ENCODE measurements at places on chromosomes 6 and 20.
A peak's percentile ranks its signal among the peaks of the same experiment; 100 is the strongest.

GRCh38 chr6:113594726-113595125, 262.4 kb upstream of the MARCKS start:
- DNase-seq, result no peak

DNA sequence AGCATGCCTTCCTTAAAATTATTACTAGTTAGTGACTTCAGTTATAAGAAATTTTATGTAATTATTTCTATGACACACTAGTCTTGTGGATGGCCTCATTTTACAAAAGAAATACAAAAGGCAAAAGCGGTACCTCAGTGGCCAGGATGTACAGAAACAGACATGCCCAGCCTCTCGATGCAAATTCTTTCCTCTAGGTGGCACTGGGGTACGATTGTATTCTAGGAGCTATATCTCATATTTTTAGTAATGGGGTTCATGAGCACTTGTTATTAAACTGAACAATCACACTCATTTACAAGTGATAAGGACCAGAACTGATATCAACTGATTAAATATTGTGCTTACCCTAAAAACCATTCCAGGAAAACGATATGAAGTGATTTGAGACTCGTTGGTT, 59.8 kb downstream of the SOD2 start:
- DNase-seq, result no peak

DNA sequence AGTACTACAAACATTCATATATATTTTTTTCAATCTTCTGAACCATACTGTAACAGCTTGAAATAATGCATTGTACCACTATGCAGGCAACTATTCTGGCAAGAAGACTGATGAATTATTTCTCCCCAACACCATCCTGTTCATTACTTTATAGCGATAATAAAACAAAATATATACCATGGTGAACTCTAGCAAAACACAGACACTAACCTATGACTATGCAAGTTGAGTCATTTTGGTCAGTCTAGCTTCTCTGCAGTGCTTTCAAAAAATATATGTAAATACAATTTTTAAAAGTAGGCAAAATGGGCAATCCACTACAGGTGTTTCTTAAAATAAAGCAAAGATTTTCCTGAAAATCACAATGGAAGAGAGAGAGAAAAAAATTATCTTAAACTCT, 20.3 kb downstream of the PHIP start:
- no peak for DNase-seq

DNA sequence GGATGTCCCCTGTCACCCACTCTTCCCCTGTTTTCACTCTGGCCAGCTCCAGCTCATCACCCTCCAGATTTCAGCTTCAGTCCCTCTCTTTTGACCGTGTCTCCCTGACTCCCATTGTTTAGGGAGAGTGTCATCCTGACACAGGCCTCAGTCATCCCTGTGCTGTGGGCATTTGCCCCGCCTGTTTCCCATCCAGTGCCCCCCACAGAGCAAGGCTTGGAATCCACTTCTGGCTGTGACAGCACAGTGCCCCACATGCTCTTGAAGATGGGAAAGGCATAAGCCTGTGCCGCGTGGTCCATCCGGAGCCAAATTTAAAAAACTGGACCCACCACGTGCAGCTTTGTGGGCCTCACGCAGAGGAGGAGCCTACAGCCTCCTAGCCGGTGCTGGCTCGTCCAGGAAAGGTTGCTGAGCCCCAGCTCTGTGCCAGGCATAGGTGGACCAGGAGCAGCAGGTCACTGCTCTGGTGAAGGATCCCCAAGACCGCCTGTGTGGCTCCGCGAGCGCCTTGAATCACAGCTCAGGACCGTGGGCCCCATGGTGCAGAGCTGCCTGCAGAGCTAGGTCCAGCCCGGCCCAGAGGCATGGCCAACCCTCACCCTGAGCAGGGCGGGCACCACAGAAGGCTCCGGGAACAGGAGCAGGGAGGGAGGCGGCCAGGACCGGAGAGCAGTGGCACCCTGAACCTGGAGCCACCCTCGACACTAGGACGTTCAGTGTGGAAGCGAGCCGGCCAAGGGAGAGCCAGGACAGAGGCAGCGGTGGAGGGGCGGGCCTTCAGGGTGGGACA, 172.8 kb downstream of the CDH4 start:
- DNase-seq, result peak; percentile 25

DNA sequence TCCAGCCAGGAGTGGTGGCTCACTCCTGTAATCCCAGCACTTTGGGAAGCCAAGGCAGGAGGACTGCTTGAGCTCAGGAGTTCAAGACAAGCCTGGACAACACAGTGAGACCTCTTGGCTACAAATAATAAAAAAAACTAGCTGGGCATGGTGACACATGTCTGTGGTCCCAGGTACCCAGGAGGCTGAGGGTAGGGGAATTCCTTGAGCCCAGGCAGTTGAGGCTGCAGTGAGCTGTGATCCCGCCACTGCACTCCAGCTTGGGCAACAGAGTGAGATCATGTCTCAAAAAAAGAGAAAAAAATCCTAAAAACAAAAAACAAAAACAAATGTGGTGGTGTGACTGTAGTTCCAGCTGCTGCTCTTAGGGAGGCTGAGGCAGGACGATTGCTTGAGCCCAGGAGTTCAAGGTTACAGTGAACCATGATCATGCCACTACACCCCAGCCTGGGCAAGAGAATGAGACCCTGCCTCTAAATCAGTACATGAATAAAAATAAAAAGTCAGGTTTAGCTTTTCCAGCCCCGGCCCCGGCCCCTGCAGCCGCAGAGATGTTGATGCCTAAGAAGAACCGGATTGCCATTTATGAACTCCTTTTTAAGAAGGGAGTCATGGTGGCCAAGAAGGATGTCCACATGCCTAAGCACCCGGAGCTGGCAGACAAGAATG, 13.5 kb upstream of the SNRPC start:
- no peak for DNase-seq

DNA sequence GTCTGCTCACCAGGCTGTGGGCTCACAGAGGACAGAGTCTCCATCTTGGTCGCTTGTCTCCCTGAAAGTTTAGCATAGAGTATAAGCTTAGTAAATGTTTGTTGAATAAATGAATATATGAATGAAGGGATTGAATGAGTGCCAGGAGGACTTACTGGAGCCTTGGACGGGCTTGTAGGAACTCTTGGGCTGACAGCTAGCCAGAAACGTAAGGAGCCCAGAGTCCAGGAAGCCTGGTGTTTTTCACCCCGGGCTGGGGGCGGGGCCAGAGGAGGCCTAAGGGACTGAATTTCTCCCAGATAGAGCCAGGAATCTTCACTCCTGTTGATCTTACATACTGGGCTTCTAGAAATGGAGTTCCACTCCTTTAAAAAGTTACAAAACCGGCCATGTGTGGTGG, 68.5 kb upstream of the SRSF6 start:
- no peak for DNase-seq

Data from SJSA1 (cell line).